ENCODE measurements at places on chromosomes 2 and 18.

GRCh38 chr2:37417321-37417720 lies 72.9 kb downstream of the QPCT start:
- no peak for DNase-seq

DNA sequence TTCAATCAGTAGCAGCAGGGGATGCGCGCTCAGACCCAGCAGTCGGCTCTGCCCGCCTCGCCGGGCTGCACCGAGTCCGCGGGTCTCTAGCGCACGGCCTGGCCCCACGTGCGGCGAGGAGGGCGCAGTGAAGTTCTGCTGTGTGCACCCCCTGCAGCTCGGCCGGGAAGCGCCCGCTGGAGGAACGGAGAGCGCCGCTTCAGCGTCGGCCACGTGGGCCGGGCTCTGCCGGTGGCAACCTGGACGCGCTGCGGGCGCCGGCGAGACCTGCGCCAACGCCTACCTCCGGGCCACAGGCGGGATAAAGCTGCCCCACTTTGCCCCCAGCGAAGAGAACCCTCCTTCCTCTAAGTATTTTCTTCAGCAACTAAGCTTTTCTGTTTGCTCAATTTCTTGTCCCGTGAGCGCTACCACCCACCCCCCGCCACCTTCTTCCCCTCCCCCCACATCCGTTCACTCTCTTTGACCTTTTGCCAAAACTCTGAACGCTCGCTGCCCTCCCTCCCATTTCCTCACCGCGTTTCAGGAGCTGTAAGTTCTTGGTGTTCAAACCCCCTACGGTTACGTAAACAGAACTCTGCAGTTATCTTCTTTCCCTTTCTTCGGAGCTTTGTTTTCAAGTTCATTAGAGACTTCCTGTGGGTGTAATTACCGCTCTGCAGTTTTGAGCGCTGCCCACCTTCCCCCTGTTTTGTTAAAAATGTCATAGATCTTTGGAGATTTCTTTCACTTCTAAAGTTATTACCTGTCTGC lies 42.6 kb upstream of the EDAR start:
- DNase-seq = peak; percentile 47

- no peak for DNase-seq
Measured at GRCh38 chr2:204027091-204027490, 90.5 kb downstream of the ICOS start.

- no peak for DNase-seq
Measured at GRCh38 chr2:70418514-70418913, 116.6 kb upstream of the FAM136A start.

- DNase-seq = no peak
Measured at GRCh38 chr2:50607721-50608120, 424.2 kb downstream of the NRXN1 start.

DNA sequence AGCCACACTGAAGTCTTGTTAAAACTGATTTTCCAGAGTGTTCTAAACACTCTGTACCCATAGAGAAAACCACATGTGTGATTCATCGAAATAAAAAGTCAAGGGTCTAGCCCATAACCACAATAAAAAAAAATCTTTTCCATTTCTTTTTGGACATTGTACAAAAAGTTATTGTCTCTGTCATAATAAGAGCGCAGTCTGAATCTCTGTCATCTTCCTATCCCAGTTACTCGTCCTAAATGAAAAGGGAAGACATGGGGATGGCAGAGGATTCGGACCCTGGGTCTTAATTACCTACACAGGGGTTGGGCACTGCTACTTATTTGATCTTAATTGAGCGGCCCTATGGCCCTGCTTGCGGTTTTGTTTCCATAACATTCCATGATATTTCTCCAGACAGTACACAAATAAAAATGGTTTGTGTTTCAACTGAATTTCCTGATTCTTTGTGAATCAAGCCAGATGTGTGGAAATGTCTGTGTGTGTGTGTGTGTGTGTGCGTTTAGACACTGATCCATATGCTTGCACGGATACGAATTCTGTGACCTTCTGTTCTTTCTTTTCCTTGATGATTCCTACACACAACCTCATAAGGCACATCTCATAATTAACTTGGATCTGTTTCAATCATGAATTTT lies 133.4 kb upstream of the SPATS2L start:
- no peak for DNase-seq

GRCh38 chr2:58376592-58376991 lies 135.5 kb upstream of the FANCL start:
- no peak for DNase-seq

DNA sequence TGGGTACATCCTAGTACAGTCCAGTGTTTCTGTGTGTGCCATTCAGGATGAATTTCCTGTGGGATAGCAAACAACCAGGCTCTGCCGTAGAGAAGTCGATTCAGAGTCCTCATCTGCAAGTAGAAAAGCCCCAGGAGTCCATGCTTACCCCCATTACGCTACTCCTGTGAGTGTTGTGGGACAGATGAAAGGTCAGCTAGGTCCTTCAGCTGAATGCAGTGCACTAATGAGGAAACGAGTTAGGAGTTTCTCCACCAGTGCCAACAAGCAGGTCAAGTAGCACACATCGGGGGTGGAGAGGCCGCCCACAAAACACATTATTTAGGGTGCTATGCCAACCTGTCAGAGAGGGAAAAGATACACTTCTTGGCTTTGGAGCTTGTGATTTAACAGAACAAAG lies 2.5 kb upstream of the GPR39 start:
- DNase-seq = no peak

- DNase-seq = no peak
Measured at GRCh38 chr2:128722489-128722888, 403.8 kb upstream of the HS6ST1 start.

GRCh38 chr2:30334762-30335363 lies 103.5 kb downstream of the LBH start:
- no peak for DNase-seq

GRCh38 chr2:190748966-190749365 lies 100.1 kb downstream of the NAB1 start:
- no peak for DNase-seq

DNA sequence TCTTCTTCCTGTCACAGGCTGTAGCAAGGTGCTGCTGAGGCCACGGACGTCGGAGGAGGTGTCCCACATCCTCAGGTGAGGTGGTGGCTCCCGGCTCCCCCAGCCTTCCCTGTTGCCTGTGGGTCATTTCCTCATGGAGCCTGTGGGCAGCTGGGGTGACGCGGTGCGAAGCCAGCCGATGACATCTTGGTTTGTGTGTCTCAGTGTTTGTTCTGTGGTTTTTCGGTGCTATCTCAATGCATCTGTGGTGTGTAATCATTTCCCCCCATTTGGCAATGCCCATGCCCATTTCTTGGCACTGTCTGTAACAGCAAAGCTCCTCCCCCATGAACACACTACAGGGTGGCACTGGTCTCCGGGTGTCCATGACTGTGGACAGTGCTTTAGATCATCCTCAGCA lies 6.6 kb downstream of the D2HGDH start:
- no peak for DNase-seq

- no peak for DNase-seq
Measured at GRCh38 chr18:2400701-2401196, 170.6 kb downstream of the METTL4 start.

DNA sequence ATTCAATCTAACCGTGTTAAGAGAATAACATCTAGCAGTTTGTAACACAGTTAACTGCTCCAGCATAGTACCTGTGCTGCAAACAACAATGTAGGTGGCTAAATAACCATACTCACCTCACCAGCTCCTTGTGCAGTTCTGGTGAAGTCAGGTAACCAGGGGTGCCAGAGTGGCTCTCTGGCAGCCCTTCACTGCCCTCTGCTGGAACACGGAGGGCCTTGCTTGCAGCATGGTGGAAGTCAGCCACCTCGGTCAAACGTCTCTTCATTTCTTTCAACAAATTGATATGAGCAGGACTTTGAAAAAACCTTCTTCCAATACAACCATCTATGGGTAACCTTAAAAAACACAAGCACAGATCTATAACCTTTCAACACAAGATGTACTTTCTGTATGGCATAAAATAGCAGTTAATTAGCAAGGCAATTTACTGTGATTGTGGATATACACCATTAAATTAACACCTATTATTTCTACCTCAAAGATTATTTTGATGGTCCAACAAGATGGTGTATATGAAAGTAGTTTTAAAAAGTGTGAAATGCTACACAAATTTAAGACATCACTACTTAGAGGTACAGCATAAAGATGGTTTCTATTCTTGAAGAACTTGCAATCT lies 56.6 kb downstream of the EPG5 start:
- DNase-seq = peak; percentile 42

- DNase-seq = no peak
Measured at GRCh38 chr2:149573760-149574159, 13.8 kb downstream of the MMADHC start.

DNA sequence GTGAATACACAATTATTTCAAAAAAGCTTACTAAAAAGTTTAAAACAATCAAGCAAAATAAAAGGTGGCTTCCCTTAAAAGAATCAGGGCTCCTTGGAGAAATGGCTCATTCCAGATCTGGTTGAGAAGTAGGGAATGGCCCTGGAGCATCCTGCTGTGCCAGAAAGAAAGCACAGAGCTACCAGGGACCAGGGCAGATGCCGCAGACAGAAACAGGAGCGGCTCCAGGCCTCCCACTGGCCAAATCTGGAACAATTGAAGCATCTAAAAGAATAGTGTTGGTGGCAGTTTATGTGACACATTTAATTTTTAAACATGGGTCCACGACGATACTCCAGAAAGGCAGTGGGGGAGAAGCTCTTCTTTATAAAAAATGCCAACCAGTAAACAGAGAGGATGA lies 75.5 kb downstream of the GBX2 start:
- no peak for DNase-seq

DNA sequence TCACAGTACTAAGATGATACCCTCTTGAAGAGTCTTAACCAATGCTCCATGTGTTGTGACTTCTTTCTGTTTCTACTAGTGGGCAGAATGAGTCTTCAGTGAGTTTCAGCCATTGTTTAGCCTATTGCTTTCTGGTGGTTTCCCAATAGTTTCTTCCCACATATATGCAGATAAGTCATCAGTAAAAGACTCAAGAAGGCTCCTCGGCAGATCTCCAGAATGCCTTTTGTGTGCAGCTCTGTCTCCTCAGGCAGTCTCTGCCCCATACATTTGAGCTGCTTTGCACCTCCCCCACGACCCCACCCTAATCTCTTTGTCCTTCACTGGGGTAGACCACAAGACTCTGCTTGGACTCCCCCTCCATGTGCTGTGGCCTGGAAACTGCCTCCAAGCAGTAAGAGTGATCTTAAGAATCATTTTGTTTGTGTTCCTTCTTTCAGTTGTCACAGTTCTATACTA lies 71.6 kb upstream of the CHRNA1 start:
- peak; percentile 78 for DNase-seq

DNA sequence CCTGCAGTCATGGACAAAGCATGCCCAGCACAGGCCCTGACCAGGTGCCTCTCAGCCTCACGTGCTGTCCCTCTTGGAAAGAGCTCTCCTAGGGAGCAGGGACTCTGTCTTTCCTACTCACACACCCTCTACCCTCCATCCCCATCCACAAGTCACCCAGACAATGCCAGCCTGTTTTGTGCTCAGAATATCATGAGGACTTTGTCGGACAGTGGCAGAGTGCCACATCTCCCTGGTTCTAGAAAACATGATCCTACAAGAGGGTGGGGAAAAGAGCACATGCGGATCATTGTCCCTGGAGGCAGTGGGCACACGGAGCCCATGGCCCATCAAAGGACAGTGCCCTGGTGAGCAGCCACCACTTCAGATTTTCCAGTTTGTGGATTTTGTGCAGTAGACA lies 3.7 kb upstream of the MAL start:
- no peak for DNase-seq

GRCh38 chr2:150424406-150424805 lies 63.1 kb downstream of the RND3 start:
- DNase-seq = no peak

- no peak for DNase-seq
Measured at GRCh38 chr2:239343946-239344856, 56.6 kb downstream of the HDAC4 start.

GRCh38 chr18:35564795-35565453 lies 16.6 kb upstream of the GALNT1 start:
- DNase-seq = no peak

GRCh38 chr2:134927195-134927594 lies 8.6 kb downstream of the CCNT2 start:
- no peak for DNase-seq

GRCh38 chr2:237877576-237878307 lies 18.3 kb downstream of the RAMP1 start:
- DNase-seq = no peak

GRCh38 chr2:147520817-147521216 lies 324.0 kb upstream of the ACVR2A start:
- no peak for DNase-seq

DNA sequence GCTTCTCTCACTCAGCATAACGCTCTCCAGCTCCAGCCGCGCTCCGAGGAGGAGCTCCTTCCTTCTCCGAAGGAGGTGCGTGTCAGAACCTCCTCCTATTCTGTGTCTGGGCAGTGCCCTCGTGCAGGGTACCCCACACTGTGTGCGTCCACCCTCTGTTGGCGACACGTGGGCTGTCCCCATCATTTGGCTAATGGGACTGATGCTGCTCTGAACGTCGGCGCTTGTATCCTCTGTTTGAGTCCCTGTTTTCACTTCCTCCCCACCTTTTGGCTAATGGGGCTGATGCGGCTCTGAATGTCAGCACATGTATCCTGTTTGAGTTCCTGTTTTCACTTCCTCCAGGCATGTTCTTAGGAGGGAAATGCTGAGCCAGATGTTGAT lies 22.2 kb downstream of the KCNG2 start:
- DNase-seq = no peak

GRCh38 chr2:193985272-193985671 lies 1671.8 kb upstream of the SLC39A10 start:
- no peak for DNase-seq

GRCh38 chr18:23725827-23726661 lies 36.8 kb downstream of the LAMA3 start:
- DNase-seq = no peak

- DNase-seq = no peak
Measured at GRCh38 chr2:79437433-79438267, 75.2 kb upstream of the CTNNA2 start.

DNA sequence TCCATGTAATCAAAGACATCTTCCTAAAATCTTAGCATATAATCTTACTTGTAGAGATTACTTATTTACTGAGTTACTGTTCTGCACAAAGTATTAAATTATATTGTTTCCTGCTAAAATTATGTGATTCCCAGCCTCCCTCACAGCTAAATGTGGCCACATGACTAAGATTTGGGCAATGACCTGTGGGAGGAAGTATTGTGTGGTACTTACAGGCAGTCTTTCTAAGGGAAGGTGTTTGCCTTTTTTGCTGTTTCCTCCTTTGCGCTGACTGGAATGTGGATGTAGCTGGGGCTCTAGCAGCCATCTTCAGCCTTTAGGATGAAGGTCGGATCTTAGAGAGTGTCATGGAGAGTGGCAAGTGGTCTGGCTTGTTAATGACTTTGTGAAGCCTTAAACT lies 146.3 kb upstream of the APCDD1 start:
- no peak for DNase-seq

GRCh38 chr2:224111576-224111975 lies 72.5 kb upstream of the SERPINE2 start:
- no peak for DNase-seq

DNA sequence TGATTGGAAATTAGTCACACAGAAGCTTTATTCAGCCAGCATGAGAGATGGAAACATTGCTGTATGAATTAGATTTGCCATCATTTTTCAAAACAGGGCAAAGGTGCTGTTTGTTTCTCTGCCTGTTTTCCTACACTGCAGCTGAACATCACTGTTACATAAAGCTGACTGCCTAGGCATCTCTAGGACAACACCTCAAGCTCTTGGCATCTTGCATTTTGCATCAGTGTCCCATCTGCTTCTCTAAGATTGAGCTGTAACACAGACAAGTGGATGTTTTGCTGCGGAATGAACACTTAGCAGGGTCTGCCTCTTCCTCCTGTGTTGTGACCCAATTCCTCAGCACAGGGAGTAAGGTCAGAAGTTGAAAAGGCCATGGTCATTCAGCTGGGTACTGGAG lies 4.9 kb downstream of the CCT7 start:
- DNase-seq = no peak

- peak; percentile 75 for DNase-seq
Measured at GRCh38 chr2:85418132-85419008, at the start of gene SH2D6. Gene SH2D6, plus strand, starts transcription at chr2:85418714. Its CDS starts 10,752 bp downstream, at chr2:85429466.

Measured in NT2/D1 (cell line).